HCEC 1CT (cell line): ENCODE measurements at places on chromosomes 2 and 18.

DNA sequence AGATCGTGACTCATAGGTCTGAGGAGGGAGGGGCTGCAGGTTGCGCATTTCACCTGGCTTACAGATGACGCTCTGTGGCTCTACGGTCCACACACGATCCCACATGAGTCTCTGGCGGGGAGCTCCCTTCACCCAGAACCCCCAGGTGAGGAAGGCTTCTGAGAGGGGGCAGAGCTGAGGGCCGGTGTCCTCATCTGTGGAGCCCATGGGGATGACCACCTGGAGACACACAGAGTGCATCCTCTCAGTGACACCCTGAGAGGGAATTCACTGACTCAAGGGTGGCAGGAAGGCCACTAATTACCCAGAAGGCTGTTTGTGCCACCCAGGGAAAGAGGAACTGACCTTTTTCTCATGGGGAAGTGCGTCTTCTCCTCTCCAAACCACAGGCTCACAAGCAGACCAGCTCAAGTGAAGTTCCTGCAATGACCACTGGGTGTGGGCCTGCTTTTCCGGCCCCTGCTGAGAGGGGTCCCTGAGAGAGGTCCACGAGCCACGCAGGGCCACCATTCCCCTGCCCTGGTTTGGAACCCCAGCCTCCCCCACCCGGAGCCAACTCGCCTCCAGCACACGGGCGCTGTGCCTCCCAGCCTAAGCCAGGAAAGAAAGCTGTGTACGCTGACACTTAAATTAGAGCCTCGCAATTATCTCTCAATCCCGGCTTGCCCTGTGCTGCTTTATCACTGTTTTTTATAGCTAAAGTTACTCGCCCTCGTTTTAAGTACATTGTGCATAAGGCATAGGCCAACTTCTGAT is 114.1 kb downstream of the BCL11A start:
- DNase-seq = no peak

DNA sequence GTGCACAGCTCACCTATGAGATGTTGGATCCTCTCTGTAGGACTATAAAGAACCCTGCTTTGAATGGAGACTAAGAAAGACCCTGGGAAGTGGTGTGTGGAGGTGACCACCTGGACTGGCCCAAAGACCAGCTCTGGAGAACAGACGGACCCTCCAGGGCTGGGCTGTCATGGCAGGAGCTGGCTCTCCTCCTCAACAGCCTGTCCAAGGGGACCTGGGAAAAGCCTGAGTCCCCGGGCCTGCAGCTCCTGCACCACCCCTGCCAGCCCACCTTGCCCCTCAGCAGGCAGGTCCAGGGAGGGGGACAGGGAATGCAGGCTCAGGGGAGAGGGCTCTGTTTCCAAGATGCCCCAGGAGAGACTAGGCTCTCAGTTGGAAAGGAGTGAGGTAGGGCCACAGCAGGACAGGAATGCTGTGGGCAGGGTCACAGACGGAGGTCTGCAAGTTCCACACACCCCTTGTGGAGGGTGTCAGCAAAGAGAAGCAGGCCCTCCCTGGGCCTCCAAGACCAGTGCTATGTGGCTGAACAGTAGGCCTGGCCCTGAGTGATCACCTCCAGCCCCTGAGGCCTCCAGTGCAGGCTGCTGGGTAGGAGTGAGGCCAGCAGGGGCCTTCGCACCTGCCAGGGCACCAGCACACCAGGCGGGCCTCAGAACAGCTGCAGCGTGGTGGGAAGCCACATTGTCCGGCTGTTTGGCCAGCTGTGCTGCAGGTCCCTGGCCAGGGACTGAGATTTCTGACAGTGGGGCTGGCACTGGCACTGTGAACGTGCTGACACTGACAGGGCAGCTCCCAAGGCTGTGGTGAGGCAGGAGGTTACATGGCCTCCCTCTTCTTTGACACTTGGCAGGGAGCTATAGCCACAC is 86.4 kb upstream of the OTOS start:
- no peak for DNase-seq

GRCh38 chr2:165593081-165593480 is 123.6 kb downstream of the CSRNP3 start:
- peak; percentile 11 for DNase-seq

- DNase-seq = no peak
These were observed 34.0 kb upstream of the SLC66A3 start for GRCh38 chr2:11121099-11121822.

GRCh38 chr2:130381145-130381544 is 25.3 kb downstream of the PTPN18 start:
- no peak for DNase-seq

- no peak for DNase-seq
These were observed 156.8 kb downstream of the L3MBTL4 start for GRCh38 chr18:6257950-6258349.

GRCh38 chr2:11833601-11834000 is 87.2 kb downstream of the LPIN1 start:
- DNase-seq = peak; percentile 38

DNA sequence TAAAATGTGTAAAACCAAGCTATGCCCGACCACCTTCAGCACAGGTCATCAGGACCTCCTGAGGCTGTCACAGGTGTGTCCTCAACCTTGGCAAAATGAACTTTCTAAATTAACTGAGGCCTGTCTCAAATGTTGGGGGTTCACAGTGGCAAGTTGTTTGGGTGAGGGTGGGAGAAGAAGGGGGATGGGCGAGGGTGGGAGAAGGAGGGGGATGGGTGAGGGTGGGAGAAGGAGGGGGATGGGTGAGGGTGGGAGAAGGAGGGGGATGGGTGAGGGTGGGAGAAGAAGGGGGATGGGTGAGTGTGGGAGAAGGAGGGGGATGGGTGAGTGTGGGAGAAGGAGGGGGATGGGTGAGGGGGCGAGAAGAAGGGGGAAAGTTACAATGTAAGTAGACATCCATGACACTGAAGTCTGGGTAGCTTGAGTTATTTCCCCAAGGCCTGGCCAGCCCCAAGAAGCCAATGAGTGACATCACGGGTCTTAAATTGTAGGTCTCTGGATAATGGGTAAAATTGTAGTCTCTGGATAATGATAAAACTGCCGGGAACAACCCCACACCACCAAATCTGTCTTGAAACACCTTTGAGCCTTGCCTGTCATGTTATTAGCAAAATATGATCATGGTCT is 56.3 kb downstream of the TIMM21 start:
- DNase-seq = no peak

DNA sequence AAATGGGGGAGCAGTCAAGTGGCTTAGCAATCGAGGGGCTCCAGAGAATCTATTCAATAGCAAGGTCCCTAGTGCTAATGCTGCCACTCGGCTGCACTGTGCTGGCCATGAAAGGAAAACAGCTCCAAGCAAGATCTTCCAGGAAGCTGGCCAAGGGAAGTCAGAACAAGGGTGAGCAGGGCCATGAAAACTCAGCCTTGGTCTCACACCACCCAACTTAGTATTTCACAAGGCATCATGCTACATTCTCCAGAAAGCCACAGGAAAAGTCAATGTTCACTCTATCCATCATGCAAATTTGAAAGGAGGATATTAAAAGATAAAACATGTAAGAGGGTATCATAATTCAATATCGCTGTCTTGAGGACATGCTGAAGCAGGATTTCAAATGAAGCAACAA is 35.7 kb downstream of the NRP2 start:
- DNase-seq = no peak

DNA sequence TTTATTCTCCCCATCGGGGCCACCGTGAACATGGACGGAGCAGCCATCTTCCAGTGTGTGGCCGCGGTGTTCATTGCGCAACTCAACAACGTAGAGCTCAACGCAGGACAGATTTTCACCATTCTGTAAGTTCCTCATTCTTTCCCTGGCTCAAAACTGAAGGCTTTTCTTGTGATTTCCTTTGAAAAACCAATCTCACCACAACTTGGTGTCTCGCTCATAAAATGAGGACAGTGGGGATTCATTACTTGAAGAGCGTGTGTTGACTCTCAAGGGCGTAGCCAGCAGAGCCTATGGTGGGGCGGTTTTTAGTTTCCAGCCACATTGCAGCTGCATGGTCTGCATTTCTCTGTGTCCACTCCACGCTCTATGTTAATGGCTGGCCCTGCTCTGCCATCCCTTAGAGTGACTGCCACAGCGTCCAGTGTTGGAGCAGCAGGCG is 29.0 kb downstream of the SLC1A4 start:
- no peak for DNase-seq

- no peak for DNase-seq
These were observed 504.9 kb downstream of the GALR1 start for GRCh38 chr18:77754475-77755044.

DNA sequence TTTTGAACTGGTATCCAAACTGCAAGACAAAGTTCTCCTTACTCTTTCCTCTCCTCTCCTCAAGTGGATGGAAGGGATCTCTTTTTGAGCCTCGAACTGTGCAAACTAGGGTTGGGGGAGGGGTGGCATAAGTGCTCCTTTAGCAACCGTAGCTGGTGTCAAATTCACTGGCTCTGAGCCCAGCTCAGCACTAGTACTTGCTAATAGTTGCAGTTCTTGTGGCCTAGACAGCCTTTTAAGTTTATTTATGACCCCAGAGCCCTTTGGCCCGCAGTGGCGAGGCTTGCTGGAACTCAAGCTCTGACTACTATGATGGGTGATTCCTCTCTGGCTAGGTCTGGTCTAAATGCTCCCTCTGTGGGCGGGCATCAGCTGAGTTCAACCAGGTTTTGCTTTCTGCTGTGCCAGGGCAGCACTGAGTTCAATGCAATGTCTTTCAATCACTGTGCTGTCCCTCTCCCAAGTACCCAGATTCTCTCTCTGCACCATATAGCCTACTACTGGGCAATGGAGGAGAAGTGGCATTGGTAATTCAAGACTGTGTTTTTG is 528.4 kb upstream of the SYT4 start:
- no peak for DNase-seq

DNA sequence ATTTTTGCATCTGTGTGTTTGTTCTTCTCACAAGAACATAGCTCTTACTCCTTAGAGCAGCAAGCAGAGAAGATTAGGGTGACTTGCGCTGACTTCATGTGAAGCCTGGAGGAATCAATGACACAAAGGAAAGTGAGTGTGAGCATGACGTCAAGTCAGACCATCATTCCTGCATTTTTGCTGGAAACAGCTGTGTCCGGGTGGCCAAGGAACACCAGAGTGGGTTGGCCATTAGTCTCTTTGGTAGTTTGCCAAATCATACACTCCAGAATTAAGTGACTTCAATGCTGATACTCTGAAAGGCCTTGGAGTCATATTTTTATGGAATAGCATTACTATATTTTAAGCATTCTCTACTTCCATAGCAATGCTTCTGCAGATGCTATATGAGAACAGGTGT is 597.2 kb downstream of the DCDC2C start:
- no peak for DNase-seq

GRCh38 chr2:176555781-176556180 is 286.5 kb downstream of the MTX2 start:
- no peak for DNase-seq

DNA sequence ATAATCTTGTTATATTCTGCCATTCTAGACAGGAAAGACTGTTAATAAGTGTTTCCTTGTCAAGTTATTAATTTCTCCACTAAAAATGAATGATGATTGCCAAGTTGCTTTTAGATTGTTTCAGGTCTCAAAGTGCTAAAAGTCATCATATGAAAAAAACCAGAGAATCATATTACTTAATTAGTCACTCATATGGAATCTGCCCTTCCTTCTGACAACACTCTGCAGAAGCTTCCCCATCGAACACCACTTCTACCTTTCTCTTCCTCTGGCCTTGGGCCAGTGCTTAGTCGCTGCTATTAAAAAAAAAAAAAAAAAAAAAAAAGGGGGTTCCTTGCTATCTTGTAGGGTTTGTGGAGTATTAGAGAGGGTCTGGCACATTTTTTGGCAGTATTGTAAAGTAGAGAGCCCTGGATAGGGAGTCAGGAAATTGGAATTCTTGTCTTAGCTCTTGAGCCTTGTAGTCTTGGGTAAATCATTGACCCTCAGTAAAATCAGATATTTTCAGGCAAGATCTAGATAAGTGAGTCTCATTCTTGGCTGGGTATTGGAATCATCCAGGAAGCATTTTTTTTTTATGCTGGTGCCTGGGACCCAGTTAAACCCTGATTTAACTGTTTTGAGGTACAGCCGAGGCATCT is 141.7 kb upstream of the CCDC68 start:
- DNase-seq = peak; percentile 56

DNA sequence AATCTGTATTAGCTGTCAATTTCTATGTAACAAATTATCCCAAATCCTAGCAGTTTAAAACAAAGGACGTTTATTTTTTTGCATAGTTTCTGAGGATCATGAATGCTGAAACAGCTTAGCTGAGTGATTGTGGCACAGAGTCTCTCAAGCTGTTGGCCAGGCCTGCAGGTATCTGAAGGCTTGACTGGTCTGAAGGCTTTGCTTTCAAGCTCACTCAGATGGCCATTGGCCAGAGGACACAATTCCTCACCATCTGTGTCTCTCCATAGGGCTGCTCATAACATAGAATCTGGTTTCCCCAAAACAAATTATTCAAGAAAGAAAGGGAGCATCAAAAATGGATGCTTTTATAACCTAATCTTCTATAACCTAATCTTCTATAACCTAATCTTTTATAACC is 33.7 kb downstream of the UNC80 start:
- DNase-seq = no peak

DNA sequence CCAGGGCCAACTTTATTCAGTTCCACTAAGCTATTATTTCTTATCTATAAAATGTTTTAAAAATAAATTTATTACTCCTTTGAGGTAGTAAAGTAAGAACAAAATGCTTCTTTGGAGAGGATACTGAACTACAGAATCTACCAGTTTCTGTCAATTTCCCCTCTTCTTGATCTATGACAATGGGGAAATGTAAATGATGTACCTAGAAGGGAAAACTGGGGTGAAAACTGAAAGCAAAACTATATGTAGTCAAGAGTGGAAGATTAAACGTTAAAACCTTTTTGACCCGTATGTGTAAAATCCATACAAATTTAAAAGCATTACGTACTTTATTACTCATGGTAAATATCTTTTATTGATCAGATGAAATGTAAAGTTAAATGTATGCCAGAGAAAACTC is 1287.8 kb upstream of the TMEFF2 start:
- no peak for DNase-seq

- DNase-seq = no peak
These were observed 150.2 kb downstream of the PARD3B start for GRCh38 chr2:204695506-204695905.

DNA sequence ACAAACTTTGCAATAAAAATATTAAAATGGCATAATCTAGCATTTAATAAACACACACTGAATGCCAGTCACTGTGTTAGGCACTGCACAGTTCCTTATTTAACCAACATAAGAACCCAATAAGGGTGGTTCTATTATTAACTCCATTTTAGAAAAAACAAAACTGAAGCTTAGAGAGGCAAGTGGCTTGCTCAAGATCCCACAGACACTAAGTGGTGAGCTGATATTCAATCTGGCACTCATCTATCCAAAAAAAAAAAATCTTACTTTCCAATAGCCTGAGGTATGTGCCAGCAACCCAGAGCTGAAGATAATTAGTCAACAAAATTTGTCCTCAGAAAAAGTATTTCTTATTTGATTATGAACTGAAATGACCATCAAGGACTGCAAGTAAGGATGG is 799 bp downstream of the CYTIP start:
- no peak for DNase-seq
